ENCODE measurements at places on chromosomes 3 and 15.

DNA sequence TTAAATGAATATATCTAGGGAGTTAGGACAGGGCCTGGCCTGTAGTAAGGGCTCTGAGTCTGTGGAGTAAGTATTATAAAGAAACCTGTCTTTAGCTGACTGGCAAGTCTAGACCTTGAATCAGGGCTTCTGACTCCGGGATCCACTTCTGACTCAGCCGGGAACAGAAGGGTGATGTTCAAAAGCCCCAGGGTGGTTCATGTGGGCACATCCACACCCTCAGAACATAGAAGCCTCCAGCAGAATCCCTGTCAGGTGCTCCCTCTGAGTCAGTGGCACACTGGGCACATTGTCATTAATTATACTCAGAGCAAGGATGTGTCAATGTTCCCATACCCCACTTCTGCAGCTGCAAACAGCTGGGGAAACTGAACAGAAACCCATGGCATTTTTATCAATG is 26.7 kb upstream of the SNRK start:
- no peak for DNase-seq

GRCh38 chr15:37984368-37984767 is 49.9 kb downstream of the TMCO5A start:
- DNase-seq, result no peak

GRCh38 chr15:49083401-49084284 is 37.4 kb upstream of the SECISBP2L start:
- DNase-seq, result no peak

- DNase-seq, result no peak
Measured at GRCh38 chr15:38238311-38238710, 14.3 kb upstream of the SPRED1 start.

DNA sequence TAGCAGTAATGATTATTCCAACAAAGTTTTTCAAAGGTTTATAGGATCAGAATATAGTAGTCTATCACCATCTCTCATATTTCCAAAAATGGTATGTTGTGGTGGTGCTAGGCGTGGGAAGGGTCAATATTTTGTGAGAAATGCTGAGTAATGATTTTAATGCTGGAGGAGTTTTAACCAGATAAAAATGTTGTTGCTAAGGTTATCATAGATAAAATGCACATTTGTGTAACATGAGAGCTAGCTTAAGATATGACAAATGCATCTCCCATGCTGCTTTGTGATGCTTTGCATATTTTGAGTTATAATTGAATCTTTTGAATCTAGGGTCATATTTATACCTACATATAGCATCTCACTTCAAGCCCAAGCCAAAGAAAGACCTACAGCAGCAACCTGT is 103.9 kb upstream of the ROBO1 start:
- DNase-seq, result no peak

DNA sequence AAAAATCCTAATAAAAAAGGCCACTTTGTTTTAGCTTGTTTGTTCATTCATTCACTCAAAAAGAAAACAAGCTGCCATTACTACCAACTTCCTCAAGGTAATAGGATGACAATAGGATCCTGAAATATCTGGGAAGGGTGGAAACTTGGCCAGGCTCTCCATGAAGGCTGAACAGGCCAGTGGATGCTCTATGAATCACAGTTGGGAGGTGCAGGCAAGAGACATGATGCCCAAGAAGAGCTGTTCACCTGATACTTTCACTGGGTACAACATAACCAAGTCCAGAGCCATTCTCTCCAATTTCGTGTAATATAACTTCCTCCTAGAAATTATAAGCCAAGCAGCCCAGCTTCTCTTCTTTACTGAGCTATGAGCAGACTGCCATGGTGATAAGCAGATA is 37.3 kb downstream of the NMNAT3 start:
- no peak for DNase-seq

- no peak for DNase-seq
Measured at GRCh38 chr3:64414043-64414442, 188.8 kb upstream of the PRICKLE2 start.

- DNase-seq, result no peak
Measured at GRCh38 chr3:62873451-62873760, 1.8 kb downstream of the CADPS start.

DNA sequence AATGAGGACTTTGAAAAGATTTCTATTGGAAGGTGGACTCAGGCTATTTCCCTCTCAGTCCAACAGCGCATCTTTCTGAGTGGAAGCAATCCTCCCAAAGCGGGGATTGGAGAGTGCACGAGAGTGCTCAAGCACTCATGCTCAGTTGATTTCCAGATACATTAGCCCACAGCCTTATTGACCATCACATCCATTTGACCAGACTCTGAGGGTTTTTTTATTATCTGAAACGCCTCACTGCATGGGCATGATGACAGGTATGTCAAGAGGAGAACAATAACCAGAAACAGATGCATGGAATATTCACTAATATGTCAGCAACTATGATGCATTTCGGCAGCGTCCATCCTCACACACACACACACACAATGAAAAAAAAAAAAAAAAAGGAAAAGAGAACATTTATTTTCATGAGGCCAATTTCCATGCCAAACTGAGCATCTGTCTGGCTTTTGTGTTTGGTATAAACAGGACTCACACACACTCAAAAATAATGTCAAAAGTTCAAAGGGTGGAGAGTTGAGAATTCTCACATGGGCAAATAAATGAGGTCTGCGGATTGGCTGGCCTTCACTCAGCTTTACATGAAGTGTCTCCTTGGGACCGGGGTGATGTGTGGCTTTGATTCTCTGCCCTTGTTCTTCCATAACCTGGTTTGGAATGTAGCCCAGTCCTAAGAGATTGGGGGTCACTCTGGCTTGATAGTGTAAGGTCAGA is 371.6 kb downstream of the MCTP2 start:
- DNase-seq, result no peak

DNA sequence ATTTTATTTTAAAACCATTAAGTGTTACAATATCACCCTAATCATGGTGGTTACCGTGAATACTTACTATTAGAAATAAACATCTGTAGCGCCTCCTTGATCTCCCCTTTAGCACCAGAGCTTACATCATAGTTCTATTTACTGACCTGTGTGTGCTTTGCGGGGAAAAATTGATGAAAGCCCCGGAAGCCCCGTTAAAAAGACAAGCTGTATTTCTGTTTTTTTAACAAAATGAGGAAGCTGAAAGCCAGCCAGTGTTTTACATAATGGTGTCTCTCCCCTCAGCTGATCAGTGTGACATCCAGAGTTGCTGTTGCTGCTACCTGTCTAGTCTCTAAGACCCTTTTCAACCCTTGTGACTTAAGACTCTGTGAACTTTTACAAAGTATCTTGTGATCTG is 100.8 kb downstream of the OPA1 start:
- no peak for DNase-seq

- DNase-seq, result no peak
Measured at GRCh38 chr3:43285644-43286043, 696 bp upstream of the SNRK start.

DNA sequence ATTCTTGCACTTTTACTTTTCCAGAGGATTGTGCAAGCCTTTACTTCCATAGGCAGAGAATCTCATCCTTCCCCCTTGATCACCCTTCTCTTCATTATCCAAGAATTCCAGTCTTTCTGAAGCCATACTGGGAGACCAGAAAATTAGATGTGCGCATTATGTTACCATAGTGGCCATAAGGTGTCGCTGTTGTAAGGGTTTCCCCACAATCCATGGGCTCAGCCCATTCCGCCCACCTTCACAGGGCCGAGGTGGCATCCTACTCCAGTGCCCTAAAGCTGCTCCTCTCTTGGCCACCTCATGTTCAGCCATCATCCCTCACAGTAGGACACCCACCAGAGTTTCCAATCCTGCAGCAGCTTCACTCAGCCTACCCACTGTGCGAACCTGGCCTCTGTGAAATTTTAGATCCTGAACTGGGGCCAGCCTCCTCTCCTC is 35.0 kb downstream of the CTSH start:
- DNase-seq, result no peak

GRCh38 chr3:148605521-148605920 is 92.2 kb upstream of the AGTR1 start:
- DNase-seq, result no peak

- no peak for DNase-seq
Measured at GRCh38 chr3:67791620-67792019, 137.2 kb upstream of the SUCLG2 start.

- no peak for DNase-seq
Measured at GRCh38 chr3:197463279-197463678, 92.5 kb downstream of the BDH1 start.

DNA sequence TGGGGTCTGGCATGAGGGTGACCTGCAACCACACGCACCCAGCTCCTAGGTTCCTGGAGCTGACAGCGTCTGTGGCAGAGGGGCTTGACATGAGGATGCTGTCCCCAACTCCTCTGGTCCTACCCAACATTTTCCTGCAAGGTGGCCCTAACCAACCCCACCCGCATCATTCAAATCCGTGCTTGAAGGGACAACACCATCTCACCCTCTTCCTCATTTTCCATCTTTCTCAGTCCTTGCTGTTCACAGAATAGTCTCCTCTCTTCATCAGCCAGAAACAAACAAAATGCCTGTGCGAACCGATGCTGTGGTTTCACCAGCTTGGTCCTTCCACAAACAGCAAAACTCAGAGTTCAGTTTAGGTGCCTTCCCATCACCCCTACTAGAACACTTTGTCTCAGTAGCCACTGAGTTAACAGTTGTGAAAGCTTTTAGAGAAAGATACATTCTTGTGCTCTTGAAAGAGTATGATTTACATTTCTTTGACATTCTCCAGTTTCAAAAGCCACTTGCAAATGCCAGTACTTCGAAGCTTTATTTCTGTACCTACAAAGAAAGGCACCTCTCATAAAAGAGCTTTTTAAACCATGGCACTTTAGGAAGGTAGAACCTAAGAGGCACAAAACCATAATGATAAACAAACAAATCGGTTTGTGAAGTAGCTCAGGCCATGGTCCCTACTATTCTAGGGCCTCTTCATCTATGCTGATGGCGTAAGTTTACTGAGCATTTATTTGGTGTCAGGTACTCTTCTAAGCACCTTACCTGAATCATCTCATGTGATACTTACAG is 360.1 kb downstream of the SHQ1 start:
- no peak for DNase-seq

- no peak for DNase-seq
Measured at GRCh38 chr3:66355394-66355793, 134.6 kb downstream of the SLC25A26 start.

DNA sequence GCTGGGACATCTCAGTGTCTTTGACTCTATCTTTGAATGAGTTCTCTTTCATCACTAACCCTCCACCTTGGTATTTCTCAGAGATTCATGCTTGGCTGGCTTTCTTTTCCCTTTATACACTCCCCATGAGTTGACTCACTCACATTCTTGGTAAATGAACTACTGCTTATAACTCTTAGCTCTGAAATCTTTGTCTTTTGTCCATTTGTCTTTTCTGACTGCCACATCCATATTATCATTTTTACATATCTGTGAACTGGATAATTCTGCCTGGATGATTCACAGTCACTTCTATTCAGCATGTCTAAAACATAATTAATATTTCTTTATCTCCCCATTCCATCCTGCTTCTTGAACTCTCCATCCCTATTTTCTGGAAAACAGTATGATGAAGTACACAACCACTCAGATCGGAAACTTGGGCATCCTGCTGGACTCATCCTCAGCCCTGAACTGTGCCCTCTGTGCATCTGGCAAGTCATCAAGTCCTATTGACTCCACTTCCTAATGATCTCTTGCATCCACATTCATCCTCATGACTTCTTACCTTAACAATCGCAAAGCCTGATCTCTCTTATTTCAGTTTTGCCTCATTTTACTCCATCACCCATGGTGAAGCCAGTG is 66.9 kb downstream of the KCNAB1 start:
- DNase-seq, result no peak

DNA sequence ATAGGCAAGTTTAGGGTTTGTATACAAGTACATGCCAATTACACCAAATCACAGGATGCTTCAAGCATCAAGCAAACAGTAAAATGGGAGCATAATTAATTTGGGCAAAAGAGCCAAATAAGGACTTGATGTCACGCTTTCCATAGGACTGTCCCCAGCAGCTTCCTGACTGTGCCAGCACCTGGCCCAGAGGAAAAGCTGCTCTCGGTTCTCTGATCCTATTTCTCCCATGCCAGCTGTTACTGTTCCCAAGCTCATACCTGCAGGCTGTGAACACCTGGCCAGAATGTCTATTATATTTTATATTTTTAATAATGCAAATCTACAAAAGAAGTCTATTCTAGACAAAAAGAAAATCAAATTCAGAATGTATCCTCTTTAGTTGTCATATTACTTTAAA is 12.2 kb downstream of the ZXDC start:
- no peak for DNase-seq

GRCh38 chr3:66075281-66075680 is 36.6 kb upstream of the MAGI1 start:
- no peak for DNase-seq

DNA sequence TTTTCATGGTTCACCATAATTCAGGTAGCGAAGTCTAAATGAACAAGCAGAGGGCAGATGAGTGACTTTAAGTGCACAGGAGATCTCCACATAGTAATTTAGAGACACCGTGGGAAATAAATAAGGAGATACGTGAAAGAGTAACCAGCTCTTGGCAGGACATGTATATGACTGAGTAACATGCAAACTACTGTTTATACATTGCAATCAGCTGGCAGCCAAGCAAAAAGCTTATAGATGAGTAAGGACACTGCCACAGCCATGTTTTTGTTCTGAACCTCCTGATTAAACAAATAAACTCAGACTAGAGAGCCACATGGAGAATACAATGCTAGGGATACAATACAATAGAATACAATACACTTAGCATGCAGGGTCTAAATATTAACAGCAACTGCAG is 252.4 kb downstream of the FHIT start:
- no peak for DNase-seq

- DNase-seq, result no peak
Measured at GRCh38 chr3:123337226-123337625, 111.7 kb downstream of the ADCY5 start.

DNA sequence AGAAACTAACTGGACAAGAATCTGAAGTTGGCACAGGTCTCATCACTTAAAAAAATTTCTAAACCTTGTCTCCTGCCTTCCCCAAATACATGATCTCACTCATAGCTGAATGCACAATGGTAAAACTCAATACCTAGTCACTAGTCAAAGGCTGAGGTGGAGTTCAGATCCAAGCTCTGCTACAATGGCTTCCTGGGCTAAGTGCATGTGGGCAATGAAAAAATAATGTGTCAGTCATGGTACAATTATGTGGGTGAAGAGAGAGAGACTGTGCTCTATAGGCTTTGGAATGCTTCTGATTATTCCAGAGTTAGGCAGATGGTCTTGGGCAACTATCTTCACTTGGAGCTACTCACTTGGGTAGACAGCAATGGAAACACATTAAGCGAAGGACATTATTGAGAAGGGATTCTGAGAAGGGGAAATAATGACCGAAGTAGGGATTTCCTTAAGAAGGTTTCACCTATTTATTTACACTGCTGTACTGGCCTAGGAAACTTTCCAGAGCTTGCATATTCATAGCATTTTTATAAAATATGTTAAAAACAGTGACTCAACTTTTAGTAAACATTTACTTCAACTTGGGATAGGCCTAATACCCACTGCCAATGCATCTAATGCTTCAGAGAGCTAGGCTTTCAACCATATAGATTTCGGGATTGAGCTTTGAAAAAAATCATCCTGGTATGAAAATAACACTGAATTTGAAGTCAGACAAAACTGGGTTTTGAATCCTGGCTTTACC is 58.7 kb upstream of the PLXND1 start:
- DNase-seq, result no peak

GRCh38 chr3:14836049-14836468 is 17.3 kb downstream of the FGD5 start:
- no peak for DNase-seq

- DNase-seq, result no peak
Measured at GRCh38 chr15:49751751-49752150, 130.9 kb downstream of the DTWD1 start.

- no peak for DNase-seq
Measured at GRCh38 chr3:81758275-81758674, 3.2 kb downstream of the GBE1 start.

Measured in activated CD4-positive, alpha-beta T cell treated with anti-CD3 and anti-CD28 coated beads, Interleukin-2, amount 50 U/mL, for 24 hours (primary cell).